IPS DF 19.7 (cell line): ENCODE measurements at places on chromosomes 7 and 10.

GRCh38 chr10:49037187-49037586, 78.1 kb downstream of the VSTM4 start:
- DNase-seq, result no peak

- no peak for DNase-seq
These were observed 36.1 kb upstream of the CUL1 start for GRCh38 chr7:148662646-148663045.

DNA sequence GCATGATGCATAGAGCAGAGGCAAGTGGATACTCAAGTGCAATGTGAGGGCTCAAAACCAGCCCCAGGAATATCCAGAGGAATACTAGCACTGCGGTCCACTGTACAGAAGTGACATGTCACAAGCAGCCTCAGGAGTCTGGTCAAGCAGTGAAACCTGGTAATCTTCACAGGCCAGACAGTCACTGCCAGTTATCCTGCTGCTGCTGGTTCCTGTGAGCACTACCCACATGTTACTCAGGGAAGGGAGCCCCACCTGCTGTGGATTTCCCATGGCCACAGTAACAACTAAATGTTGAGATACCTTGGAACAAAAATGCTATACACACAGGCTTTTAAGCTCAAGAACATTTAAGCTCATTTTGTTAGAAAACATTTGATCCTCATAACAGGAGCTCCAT, 103.0 kb downstream of the RNF133 start:
- no peak for DNase-seq

- DNase-seq, result no peak
These were observed 72.0 kb downstream of the GOLGA7B start for GRCh38 chr10:97921581-97922021.

- DNase-seq, result no peak
These were observed 8.1 kb downstream of the SDK1 start for GRCh38 chr7:3309140-3309539.

- DNase-seq, result no peak
These were observed 15.3 kb upstream of the LRRC61 start for GRCh38 chr7:150307904-150308303.

DNA sequence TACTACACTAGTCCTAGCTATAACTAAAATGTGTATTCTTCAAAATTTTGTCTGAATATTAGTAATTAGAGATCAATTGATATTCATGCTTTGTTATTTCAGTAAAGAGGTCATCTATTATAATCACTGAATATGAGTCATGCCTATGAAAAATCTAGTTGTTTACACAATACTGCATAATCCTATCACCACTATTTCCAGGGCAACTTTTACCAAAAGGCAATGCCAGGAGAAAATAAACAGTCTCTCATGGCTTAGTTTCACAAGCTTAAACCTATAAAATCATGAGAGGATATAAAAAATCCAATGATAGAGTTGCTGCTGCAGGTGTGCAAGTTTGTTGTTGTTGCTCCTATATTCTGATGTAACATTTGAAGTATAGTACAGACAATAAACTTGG, 149.9 kb upstream of the COL1A2 start:
- no peak for DNase-seq

- DNase-seq, result no peak
These were observed 162.8 kb upstream of the LANCL2 start for GRCh38 chr7:55202150-55202913.

DNA sequence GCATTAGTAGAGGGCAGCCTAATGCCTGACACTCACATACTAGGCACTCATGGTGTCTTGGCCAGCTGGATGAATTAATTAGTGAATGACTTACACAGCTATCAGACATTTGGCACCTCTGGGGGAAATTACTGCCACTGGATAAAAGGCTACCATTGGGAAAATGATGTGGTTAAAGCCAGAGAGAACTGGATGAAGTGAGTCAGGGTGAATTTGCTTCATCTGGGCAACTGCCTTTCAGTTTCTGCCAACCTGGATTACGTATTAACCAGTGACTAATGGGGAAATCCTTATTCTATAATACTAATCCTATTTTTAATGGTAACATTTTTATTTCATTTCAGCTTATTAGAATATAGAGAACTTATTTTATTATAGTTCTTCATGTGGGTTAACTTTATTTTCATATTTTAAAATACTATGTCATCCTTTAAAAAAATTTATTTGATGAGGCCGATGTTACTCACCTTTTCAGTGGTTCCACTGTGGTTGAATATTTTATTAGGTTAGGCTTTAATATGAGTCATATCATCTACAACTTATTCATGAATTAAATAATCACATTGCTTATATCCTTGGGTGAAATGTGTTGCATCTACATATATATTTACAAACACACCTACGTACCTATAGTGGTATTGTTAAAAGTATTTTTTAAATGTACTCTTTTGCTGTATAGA, 85.6 kb upstream of the CAPZA2 start:
- DNase-seq, result no peak

DNA sequence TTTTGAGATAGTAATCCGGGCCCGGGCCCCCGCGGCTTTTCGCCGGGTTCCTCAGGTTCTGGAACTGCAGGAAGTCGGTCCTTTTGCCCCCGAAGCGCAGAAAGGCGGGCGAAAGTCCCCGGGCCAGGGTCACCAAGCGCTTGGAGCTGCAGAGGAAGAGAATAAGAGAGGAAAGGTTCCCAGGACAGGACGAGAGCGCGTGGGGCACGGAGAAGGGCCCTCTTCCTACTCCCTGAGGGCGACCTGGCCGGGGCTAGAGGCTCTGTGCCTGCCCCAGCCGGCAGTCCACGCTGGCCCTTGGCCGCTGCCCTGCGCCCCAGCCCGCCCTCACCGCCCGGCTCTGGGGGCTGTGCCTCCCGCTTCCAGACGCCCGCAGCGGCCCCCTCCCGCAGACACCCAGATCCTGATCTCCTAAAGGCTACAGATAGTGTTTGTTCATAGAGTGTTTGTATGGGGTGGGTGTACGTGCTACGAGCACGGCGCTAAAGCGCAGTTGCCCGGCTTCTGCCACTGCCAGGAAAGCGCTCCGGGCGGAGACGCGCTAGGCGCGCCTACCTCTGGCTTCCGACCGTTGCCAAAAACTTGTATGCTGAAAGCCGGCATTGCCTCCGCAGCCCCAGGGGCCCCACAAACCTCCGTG, 3.2 kb downstream of the HPSE2 start:
- DNase-seq, result no peak

- DNase-seq, result no peak
These were observed 2.2 kb downstream of the TRIM56 start for GRCh38 chr7:101087334-101088068.

DNA sequence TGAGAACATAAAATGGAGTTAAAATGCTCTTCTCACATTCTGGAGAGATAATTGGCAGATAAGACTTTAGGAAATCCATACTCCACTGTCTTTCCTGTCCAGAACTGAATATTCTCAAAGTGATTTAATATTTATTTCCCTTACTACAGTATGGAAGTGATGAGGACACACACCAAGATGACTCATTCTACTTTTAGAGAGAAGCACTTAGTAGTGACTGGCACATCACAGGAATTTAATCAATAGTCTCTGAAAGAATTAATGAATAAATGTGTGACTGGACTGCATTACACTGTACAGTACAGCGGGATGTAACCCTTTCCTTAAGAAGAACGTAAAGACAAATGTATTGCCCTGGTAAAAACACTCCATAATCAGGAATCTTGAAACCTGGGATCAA, 116.7 kb downstream of the SEMA3E start:
- no peak for DNase-seq
